ENCODE measurements at places on chromosomes 13 and 19.
A peak's percentile ranks its signal among the peaks of the same experiment; 100 is the strongest.

GRCh38 chr19:29843180-29844051, 31.6 kb downstream of the CCNE1 start:
- no peak for DNase-seq

- peak; percentile 57 for DNase-seq
Observed at GRCh38 chr19:51777570-51778462, 16.8 kb downstream of the FPR2 start.

DNA sequence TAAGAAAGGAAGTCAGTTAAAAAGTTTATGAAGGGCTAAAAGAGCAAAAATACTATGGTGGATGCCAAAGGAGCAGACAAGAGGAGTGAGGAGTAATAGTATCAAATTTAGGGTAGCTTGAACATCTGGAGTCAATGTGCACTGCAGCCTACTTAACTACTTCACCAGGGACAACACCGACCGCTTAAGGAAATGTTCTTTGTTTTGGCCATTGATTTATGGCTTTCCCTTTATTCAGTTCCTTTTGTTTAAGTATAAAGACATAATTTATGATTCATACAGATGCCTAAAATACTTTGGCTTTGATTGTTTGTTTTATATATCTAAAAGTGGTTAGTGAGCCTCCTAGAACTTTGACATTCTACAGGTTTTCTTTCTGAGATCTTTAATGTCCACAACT, 276.3 kb upstream of the PRR20A start:
- no peak for DNase-seq

- DNase-seq = no peak
Observed at GRCh38 chr19:2123682-2124387, 27.1 kb downstream of the IZUMO4 start.

GRCh38 chr13:112651311-112651710, 38.5 kb upstream of the ATP11A start:
- DNase-seq = no peak

GRCh38 chr13:52652980-52653303, 306 bp downstream of the SUGT1 start:
- no peak for DNase-seq

GRCh38 chr19:11361771-11362731, 6.8 kb downstream of the PLPPR2 start:
- DNase-seq = no peak

- no peak for DNase-seq
Observed at GRCh38 chr13:40254394-40254793, 412.0 kb downstream of the FOXO1 start.

DNA sequence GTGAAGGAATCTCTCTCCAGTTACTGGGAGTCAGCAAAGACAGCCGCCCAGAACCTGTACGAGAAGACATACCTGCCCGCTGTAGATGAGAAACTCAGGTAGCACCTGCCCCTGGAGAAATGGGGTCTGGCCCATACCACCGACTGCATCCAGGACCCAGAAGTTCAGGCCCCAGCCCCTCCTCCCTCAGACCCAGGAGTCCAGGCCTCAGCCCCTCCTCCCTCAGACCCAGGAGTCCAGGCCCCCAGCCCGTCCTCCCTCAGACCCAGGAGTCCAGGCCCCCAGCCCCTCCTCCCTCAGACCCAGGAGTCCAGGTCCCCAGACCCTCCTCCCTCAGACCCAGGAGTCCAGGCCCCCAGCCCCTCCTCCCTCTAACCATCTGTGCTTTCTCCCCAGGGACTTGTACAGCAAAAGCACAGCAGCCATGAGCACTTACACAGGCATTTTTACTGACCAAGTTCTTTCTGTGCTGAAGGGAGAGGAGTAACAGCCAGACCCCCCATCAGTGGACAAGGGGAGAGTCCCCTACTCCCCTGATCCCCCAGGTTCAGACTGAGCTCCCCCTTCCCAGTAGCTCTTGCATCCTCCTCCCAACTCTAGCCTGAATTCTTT, 3.0 kb downstream of the APOC2 start:
- no peak for DNase-seq

GRCh38 chr13:20686863-20687579, 16.5 kb upstream of the IL17D start:
- no peak for DNase-seq

DNA sequence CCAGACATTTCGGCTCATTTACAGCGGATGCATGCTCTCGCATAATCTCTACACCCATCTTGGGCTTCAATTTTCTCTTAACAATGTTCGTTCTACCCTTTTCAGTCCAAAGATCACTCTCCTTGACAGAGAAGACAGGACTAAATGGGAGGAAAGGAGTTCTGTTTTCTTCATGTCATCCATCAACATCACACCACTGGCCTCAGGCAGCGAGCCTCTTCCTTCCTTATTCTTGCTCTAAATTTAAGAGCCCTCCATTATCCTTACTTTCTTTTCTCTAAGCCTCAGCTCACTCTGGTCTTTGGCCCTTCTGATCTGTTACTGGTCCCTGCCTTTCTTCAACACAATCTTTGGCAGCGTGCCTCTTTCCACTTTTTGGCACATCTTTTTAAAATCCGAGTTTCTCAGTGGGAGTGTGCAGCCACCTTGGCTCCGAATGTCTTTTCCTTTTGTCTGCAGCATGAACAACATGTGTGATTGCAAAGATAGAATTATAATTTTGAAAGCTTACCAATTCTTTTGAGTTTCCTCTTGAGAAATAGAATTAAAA, 98.7 kb downstream of the FAM216B start:
- no peak for DNase-seq

DNA sequence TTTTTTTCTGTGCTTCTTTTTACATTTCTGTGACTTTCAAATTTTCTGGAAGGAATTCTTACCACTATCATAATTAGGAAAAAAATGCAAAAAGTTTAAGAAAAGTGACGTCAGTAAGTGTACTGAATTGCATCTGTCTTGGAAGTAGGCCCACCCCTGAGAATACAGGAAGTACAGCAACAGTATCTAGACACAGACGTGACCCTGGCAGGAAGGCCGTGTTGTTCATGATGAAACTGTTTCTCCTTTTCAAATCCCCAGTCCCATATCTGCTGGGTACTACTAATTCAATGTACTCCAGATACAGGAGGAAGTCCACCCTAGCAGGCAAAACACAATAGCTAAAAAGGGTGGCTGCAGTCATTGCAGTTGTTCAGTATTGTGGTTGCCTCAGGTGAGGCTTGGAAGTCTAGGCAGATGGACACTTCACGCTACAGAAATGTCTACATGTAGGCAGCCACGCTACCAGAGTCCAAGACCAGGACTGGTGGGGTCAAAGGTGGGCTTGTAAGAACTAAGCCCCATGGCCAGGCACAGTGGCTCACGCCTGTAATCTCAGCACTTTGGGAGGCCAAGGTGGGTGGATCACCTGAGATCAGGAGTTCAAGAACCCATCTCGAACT, 49.6 kb upstream of the MED4 start:
- DNase-seq = no peak

- no peak for DNase-seq
Observed at GRCh38 chr19:18309525-18310064, 13.3 kb downstream of the LSM4 start.

GRCh38 chr13:112964971-112965492, 4.0 kb upstream of the MCF2L start:
- no peak for DNase-seq

DNA sequence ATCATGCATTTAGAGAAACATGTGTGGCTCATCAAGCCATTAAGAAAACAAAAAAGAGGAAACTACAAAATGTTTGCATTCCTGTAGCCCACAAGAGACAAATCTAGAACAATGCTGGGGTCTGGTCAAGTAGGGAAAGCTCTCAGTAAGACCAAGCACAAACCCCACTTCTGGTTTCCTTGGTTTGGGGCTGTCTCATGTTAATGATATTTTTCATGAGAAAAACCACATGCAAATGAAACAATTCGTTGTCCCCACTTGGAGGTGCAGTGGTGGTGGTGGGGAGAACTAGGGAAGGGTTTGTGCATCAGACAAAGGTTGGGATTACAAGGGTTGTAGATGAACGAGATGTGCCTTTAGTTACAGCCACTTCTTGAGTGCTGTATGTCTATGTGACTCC, 7.0 kb upstream of the RB1 start:
- no peak for DNase-seq

DNA sequence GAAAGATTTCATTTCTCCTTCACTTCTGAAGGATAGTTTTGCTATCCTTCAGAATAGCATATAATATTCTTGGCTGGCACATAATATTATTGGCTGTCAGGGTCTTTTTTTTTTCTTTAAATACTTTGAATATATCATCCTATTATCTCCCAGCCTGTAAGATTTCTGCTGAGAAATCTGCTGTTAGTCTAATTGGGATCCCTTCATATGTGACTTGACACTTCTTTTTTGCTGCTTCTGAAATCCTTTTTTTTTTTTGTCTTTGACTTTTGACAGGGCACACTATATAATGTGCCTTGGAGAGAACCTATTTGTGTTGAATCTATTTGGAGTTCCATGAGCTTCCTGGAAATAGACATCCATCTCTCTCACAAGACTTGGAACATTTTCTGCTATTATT, 136.9 kb upstream of the UBL3 start:
- no peak for DNase-seq

- no peak for DNase-seq
Observed at GRCh38 chr19:41866284-41866683, 6.2 kb downstream of the RPS19 start.

GRCh38 chr13:44110091-44110621, 230.5 kb downstream of the LACC1 start:
- DNase-seq = no peak

DNA sequence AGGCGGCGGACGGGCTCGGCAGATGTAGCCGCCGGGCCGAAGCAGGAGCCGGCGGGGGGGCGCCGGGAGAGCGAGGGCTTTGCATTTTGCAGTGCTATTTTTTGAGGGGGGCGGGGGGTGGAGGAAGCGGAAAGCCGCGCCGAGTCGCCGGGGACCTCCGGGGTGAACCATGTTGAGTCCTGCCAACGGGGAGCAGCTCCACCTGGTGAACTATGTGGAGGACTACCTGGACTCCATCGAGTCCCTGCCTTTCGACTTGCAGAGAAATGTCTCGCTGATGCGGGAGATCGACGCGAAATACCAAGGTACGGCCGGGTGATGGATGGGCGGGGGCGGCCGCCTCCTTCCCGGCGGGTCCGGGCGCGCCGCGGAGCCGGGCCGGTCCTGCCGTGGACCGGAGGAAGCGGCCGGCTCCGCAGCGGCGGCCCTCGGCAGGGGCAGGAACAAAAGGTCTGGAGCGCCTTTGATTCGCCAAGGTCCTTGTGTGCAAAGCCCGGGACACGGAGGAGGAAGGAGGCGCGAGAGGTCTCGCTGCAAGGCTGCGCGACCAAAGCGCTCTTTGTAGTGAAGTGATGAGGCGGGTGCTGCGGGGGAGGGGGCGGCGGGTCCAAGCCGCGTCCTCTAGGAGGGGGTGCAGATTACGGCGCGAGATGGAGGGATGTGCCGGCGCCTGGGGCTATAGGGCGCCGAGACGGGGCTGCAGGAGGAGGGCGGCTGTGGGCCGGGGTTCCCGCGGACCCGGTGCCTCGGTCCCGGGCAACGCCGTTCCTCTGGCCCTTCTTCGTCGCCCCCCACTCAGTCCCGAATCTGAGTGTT, 689 bp downstream of the ING1 start:
- DNase-seq = peak; percentile 66

- DNase-seq = no peak
Observed at GRCh38 chr13:27821566-27821965, 29.3 kb downstream of the GSX1 start.

- DNase-seq = peak; percentile 35
Observed at GRCh38 chr13:41457589-41458186, 338 bp downstream of the RGCC start.

- DNase-seq = no peak
Observed at GRCh38 chr13:45953082-45953481, 99.5 kb downstream of the ZC3H13 start.

DNA sequence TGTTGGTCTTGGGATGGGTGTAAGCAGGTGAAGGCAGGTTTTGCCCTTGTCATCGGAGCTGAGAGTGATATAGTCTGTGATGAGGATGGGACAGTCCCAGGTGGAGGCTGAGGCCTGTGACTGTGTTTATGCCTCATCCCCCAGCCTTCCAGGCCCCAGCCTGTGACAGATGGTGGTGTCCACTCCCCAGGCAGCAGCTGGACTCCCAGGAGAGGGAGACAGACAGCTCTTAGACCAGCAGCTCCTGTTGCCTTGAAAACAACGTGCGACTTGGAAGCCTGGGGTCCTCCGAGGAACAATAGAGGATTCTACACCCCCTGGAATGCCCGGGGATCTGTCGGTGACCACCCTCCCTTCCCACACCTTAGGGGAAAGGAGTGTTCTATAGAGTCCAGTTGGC, 63.8 kb downstream of the CHST8 start:
- no peak for DNase-seq

- DNase-seq = no peak
Observed at GRCh38 chr19:47679922-47680857, 33.0 kb upstream of the EHD2 start.

DNA sequence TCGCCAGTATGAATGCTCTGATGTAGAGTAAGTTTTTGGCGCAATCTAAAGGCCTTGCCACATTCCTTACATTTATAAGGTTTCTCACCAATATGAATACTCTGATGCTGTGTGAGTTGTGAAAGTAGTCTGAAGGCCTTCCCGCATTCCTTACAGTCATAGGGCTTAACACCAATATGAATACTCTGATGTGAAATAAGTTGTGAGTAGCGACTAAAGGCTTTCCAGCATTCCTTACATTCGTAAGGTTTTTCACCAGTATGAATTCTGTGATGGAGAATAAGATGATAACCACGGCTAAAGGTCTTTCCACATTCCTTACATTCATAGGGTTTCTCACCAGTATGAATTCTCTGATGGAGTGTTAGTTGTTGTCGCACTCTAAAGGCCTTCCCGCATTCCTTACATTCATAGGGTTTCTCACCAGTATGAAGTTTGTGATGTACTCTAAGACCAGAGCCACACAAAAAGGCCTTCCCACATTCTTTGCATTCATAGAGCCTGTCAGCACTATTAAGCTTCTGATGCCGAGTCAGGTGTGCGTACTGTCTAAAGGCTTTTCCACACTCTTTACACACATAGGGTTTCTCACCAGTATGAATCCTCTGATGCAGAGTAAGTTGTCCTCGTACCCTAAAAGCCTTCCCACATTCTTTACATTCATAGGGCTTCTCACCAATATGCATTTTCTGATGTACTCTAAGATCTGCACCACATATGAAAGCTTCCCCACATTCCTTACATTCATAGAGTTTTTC, 14.1 kb upstream of the ZFP14 start:
- no peak for DNase-seq

GRCh38 chr13:111411151-111411858, 90.9 kb downstream of the TEX29 start:
- no peak for DNase-seq

DNA sequence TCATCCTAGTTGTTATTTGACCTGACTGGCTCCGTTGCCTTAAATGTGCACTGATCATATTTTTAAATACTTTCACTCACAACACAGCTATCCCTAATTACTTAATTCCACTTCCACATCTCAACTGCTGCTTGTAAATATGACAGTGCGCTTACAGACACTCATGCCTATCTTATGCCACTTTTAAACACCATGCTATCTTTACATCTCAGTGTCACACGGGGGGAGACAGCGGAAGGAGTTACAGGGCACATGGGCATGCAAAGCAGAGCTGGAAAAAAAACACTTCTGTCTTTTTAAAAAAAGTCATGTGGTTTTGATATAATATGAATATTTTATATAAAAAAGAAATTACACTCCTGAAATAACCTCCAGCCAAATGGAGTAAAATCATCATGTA, 44.1 kb downstream of the SMAD9 start:
- no peak for DNase-seq
